KBM-7 (cell line): ENCODE measurements at places on chromosomes 5 and 9.

DNA sequence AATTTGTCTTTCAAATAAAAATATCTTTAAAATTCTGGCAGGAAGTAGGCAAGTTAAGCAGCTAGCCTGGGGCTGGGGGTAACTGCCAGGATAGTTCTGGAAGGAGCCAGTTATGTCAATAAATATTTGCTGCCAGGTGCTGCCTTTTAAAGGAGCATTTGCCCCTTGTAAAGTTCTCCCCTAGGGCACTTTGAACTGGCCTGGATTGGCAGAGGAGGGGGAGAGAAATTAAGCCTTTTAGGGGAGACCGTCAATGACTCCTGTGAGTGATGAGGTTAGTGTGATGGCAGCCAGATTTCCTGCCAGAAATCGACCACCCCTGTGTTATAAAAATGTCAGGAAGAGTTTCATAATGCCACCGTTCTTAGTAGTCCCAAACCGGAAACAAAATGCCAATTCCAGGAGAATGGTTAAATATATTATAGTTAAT lies 89.8 kb upstream of the ELL2 start:
- DNase-seq, result no peak

DNA sequence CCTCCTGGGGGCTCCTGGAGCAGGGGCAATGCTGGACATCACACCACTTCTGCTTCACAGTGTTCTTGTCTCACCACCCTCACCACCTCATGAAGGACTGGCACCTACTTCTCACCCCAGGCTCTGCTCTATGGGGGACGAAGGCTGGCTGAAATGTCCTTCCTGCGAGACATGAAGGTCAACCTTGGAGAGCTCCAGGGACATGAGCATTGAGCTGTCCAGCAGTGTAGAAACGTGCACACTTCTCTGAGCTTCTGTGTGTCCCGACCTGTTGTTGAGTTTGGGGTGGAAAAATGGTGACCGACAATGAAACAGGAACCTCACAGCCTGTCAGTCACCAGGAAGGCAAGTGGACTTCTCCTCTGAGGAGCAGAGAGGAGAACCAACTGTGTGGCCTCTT lies 68.6 kb upstream of the ADAMTS16 start:
- no peak for DNase-seq

- DNase-seq, result no peak
These were observed 118.2 kb downstream of the ENTREP1 start for GRCh38 chr9:69443178-69443577.

DNA sequence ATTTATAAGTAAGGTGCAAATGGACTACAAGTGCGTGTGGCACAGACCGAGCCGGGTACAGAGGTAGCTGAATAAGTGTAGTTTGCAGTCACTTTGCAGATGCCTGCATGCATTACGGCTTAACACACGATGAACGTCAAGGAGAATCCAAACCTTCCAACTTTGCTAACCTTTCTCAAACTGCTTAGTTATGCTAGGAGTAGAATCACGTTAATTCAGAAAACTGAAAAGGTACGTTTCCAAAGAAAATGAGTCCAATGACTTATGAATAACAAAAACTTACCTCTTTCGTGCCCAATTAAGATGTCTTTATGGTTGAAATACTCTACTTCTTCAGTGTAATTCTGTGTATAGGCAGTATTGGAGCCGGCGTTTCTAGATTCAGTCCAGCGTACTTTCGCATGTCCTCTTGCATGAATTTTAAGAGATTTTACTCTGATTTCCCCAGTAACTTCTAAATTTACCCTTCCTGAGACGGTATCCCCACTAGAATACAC lies 539 bp downstream of the ARRDC3 start:
- peak; percentile 75 for DNase-seq

DNA sequence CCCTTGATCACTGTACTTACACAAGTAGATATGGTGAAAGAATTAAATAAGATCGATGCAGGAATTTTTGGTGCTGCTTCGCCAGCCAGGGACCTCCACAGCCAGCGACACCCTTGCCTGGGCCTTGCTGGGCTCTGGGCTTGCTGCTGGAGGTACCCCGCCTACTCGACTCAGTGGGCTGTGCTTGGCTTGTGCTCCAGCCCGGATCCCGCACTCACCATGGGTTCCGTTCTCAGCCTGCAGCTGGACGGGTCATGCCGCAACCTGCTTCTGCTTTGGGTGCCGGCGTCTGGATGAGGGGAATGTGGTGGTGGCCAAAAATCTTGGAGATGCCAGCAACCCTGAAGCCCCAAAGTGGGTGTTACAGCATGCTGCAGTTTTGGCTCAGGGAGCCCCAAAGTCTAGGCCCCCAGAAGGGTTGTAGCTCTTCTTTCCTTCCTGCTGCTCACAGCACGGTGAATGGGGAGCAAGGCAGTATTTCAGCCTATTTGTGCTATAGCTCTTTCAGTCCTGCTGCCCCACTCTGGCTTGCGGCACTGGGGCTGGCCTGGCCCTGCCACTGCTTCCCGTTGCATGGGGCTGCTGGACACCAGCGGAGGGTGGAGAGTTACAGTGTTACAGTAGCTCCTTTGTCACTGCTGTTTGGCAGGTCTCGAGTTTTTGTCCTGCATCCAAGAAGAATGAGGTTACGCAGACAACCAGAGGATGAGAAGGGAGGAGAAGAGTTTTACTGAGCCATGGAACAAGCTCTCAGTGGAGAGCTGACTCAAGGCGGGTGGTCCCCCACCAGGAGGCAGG lies 48.0 kb downstream of the TARS1 start:
- DNase-seq, result no peak

DNA sequence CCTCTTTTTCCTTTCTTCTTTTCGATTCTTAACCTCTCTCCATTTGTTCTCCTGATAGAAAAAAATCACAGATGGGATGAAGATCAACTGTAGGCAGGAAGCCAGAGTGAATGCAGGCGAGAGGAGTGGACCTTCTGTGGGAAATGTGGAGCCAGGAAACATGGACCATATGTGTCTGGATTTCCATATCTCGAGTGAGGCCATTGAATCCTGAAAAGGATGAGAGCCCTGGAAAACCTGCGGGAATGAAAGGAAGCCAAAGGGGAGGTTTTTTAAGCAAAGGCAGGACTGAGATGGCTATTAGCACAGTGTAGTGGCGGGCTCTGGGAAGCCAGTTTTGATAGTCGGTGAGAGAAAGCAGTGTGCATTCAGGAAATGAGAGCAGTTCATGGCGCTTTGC lies 139.5 kb upstream of the C9orf72 start:
- no peak for DNase-seq

GRCh38 chr5:172791286-172791685 lies 20.3 kb upstream of the DUSP1 start:
- no peak for DNase-seq

GRCh38 chr5:95043234-95043633 lies 241.7 kb downstream of the MCTP1 start:
- peak; percentile 68 for DNase-seq

DNA sequence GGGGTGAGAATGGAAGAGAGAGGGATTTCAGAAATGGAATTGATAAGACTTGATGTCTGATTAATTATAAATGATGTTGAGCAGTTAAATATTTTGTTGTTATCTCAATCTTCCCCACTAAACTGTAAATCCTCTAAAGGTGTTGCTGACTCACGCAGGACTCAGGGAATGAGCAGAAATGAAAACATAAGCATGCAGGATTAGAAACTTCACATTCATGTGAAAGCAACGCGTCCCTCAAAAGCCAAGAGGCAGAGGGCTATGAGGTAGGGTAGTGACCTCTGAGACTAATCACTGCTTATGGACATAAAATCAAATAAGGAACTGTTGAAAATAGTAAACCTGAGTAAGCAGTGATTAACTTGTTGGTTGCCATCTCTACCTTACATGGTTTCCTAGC lies 21.1 kb downstream of the ADAMTSL1 start:
- no peak for DNase-seq

DNA sequence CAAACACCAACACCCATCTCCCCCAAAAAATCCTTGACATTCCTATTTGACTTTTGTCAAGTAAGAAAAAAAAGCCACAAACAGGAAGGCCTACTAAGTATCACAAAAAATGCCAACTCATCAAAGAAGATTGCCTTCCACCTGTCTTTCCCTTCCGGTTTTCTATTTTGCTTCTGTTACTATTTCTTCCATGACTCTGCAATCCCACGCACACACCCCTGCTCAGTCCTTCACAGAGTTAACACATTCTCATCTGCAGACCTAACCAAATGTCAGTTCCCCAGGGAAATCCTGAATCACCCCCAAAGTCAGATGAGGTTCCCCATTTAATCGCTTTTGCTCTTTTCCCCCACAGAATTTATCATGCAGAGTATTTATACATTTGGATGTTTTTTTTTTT lies 15.1 kb downstream of the LPAR1 start:
- peak; percentile 25 for DNase-seq

GRCh38 chr5:68046445-68046844 lies 169.1 kb upstream of the PIK3R1 start:
- no peak for DNase-seq

GRCh38 chr9:33099754-33100153 lies 23.3 kb upstream of the SMU1 start:
- DNase-seq, result no peak

- DNase-seq, result peak; percentile 4
These were observed 25.8 kb downstream of the CDC25C start for GRCh38 chr5:138305797-138306196.

DNA sequence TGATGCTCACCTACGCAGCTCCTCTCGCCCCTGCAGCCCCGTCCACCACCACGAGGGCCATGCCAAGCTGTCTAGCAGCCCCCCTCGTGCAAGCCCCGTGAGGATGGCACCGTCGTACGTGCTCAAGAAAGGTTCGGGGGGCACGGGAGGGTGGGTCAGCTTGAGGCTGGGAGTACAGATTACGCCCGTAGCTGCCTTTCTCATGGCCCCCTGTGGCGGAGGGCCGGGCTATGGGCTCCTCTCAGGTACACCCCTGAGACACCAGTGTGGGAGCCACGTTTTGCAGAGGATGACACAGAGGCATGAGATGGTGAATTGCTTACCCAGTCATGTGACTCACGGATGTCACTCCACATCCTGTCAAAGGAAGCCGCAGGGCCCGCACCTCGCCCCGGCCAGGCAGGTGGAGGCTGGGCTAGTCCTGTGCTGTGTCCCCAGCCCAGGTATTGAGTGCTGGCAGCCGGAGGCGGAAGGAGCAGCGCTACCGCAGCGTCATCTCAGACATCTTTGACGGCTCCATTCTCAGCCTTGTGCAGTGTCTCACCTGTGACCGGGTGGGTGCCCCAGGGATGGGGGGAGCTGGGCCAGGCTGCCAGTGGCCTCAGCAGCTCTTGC lies 33.7 kb downstream of the USP20 start:
- DNase-seq, result no peak

- DNase-seq, result peak; percentile 69
These were observed 48.2 kb downstream of the ROPN1L start for GRCh38 chr5:10489810-10490426.

- DNase-seq, result no peak
These were observed 6.9 kb upstream of the NR5A1 start for GRCh38 chr9:124514125-124514524.

- DNase-seq, result no peak
These were observed 215.1 kb upstream of the ZNF608 start for GRCh38 chr5:124961521-124961920.

DNA sequence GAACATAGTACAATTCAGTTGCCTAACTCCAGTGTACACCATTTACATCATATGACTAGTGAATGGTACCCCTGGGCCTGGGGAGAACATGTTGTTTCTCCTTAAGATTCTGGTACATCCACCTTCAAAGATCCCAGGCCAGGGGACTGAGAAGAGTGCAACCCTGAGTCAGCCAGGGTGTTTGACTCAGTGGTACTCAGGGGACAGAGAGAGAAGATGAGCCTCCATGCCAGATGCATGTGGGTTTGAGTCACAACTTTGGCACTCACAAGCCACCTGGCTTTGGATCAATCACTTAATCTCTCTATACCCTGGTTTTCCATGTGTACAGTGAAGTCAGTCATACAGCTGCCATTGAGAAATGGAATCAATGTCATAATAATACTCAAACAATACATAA lies 53.7 kb downstream of the MAP1B start:
- no peak for DNase-seq

GRCh38 chr5:91643797-91644196 lies 260.7 kb upstream of the ARRDC3 start:
- no peak for DNase-seq

- no peak for DNase-seq
These were observed 114.3 kb downstream of the ASTN2 start for GRCh38 chr9:117300371-117301110.

- no peak for DNase-seq
These were observed 341.4 kb upstream of the EDIL3 start for GRCh38 chr5:84725946-84726570.

- no peak for DNase-seq
These were observed 572.8 kb downstream of the TLE1 start for GRCh38 chr9:81116340-81117137.

DNA sequence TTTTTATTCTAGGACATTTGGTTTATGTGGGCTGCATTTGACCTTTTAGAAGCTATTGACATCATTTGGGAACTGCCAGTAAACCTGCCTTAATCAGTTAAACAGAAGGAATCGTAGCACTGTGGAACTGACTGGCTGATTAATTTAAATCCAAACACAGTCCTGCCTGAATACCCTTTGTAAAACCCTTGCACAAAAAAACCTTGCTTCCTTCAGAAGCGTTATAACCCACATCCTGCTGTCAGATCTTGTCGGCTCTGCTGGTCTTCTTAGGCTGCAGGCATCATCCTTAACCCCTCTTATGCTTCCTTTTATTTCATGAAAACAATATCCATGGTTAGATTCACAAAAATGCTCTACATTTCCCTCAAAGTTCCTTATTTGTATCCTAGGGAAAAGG lies 46.3 kb downstream of the PAM start:
- DNase-seq, result peak; percentile 76

DNA sequence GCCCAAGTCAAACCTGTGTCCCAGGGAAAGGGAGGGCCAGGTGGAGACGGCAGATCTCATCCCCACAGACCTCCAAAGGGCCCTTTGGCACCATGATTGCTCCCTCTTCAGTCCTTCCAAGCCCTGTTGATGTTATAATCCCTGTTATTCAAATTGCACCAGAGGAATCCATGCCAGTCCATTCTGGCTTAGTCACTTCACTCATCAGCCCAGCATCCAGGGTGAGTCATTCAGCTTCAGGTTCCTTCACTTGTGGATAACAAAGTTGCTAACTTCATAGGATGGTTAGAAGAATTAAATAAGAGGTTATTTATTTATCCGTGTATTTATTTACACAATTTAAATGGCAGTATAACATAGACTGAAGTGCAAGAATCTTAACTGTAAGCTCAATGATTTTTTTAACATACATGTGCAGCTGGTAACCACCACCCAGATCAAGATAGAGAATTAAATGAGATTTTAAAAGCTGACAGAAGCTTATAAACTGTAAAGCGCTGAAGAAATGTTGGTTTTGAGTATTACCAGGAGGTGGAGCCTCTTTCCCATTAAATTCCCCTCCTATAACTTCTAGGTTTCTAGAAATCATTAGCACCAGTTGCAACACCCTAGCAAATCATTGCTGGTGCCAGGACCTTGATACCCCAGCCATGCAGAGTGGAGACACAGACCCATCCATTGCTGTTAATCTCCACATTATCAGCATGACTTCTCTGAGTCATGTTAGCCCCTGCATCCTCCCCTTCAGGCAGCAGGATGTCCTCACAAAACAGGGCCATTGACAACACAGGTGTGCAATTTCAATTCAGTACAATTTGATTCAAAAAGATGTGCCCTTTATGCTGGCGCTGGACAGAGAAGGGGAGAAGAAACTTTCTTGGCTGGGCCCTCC lies 77.4 kb downstream of the SEC61B start:
- peak; percentile 24 for DNase-seq

GRCh38 chr5:150114773-150115408 lies 28.5 kb upstream of the CSF1R start:
- DNase-seq, result no peak

GRCh38 chr5:104241046-104241445 lies 678.5 kb upstream of the NUDT12 start:
- DNase-seq, result no peak

- peak; percentile 89 for DNase-seq
These were observed 241.6 kb downstream of the KIAA0825 start for GRCh38 chr5:94376672-94377345.

- DNase-seq, result no peak
These were observed 155.7 kb upstream of the SH3GL2 start for GRCh38 chr9:17422994-17423680.
